ENCODE measurements at places on chromosomes 1 and 21. TPM values are rescaled to one million over a fixed set of nuclear protein-coding genes. Genes with fewer than 3 reads are reported as not detected.

Gene B3GALNT2
- total RNA-seq: 18.3 TPM

Gene XCL1
- not detected for total RNA-seq

Gene ITLN1
- not detected for total RNA-seq

Gene LAMTOR5
- 189 TPM for total RNA-seq

Gene OR2T2
- total RNA-seq: not detected

Gene MYCL
- 1.4 TPM for total RNA-seq

Gene RIPPLY3
- total RNA-seq: 0.64 TPM

Gene RNU1-3
- not detected for total RNA-seq

Gene EGLN1
- 48.1 TPM for total RNA-seq

Gene GFI1
- total RNA-seq: 0.23 TPM

Gene NGF
- total RNA-seq: 4.4 TPM

Gene PLA2G5
- not detected for total RNA-seq

Gene FLG2
- not detected for total RNA-seq

Gene SLC2A5
- 0.06 TPM for total RNA-seq

Gene PGLYRP3
- total RNA-seq: not detected

Gene CASQ1
- total RNA-seq: not detected

Gene DMRTA2
- 0.16 TPM for total RNA-seq

Gene PAQR6
- total RNA-seq: 3.6 TPM

Gene SRGAP2B
- total RNA-seq: 17.5 TPM

Gene LCA5L
- total RNA-seq: 1.8 TPM

Gene CAMK1G
- total RNA-seq: 0.09 TPM

Gene WNT4
- total RNA-seq: 0.67 TPM
